Stimulated activated CD4-positive, alpha-beta T cell treated with anti-CD3 and anti-CD28 coated beads, Interleukin-1b, Interleukin-23, amount 100 ng/mL, for 4 hours (primary cell): ENCODE measurements at places on chromosomes 2 and 18.

- no peak for DNase-seq
Measured at GRCh38 chr2:1849450-1849849, 105.1 kb upstream of the PXDN start.

DNA sequence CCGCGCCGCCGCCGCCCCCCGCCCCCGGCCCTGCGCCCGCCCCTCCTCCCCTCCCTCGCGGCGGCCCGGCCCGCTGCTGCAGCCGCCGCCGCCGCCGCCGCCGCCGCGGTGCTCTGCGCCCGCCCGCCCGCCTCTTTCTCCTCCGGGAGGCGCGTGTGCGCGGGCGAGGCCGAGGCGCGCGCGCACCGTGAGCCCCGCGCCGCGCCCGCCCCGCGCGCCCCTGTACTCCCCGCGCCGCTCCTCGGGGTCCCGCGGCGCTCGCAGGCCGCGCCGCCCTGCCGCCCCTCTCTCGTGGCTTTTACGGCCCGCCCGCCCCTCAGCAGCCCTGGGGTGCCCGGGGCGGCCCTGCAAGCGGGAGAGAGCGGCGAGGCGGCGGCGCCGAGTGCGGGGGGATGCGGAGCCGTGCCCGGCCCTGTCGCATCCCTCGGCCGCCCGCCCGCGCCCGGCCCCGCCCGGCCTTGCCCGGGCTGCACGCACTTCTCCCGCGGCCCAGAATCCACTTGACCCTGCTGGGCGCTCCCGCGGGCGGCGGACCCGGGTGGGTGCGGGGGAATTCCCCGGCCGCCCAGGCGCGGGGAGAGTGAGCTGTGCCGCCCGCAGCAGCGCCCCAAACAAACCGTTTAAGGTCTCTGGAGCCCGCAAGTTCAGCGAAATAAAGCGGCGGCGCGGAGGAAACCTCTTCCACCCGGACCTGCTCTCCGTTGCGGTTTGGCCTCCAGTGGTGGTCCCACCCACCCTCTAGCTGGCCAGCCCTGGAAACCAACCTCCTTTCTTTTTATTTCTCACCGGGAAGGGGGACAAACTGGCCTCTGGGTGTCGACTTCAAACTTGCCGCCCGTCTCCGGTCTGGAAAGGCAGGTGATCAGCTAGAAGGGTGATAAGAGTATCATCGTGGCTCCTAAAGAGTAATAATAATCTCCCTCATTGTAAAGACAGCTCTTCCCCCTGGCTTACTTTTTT lies 37.4 kb downstream of the AFF3 start:
- no peak for DNase-seq

GRCh38 chr2:54657664-54658083 lies 65.8 kb upstream of the EML6 start:
- DNase-seq, result peak; percentile 5

DNA sequence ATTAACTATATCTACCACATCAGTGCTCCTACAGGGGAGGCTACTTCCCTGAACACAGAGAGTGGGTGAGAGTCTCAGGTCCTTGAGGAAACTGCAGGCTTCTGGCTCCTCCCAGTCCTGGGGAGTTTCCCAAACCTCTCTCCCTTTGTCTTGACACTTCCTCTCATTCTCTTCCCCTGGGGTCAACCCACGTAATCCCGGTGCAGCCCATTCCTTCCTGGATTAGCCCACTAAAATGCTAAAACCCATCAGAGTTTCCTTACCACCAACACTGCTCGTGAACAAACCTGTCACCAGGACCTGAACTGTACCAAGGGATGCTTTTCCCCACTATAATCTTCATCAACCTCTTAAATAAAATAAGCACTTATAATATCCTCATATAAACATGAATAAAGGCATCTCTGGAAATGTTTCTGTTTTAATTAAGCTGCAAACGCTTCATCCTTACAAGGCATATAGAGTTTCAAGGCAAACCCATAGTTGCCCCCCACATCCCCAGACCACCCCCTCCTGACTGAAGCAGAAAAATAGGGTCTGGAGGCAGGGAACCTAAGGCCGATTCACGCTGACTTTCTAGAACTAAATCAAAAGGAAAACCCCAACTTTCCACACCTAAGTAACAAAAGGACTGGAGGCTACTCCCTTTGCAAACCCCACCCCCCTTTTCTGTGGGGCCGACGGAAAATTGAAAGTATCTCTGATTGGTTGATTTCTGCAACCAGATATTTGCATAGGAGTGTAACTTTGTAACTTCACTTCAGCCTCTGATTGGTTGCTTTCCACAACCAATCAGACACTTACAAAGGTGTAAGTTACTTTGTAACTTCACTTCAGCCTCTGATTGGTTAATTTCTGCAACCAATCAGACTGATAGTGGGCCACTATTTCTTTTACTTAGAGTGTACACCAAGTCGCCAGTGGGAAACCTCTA lies 19.0 kb downstream of the TMSB10 start:
- DNase-seq, result no peak
